SK-N-MC (cell line): ENCODE measurements at places on chromosomes 6 and 20.

- DNase-seq, result no peak
Observed at GRCh38 chr6:114376611-114377175, 33.9 kb upstream of the HS3ST5 start.

DNA sequence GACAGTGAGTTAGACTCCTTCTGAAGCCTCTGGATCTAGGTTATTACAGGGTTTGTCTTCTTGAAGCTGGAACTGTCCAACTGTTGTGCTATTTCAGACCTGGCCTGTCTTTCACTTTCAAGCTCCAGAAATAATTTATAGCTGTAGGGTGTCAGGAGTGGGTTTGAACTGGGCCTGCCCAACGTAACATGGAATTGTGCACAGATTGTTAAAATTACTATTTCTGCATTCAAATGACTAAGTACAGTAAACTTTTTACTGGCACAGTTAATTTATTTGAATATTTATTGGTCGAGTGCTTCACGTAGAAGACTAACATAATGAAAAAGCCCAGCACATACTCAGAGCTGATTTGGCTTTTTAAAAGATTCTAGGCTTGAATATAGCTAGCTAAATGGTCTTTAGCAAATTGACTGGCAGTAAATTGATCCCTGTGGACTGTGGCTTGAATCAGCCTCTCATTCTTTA is 74.3 kb downstream of the ARID1B start:
- DNase-seq, result no peak

- DNase-seq, result no peak
Observed at GRCh38 chr20:32449057-32449889, 91.1 kb downstream of the ASXL1 start.

DNA sequence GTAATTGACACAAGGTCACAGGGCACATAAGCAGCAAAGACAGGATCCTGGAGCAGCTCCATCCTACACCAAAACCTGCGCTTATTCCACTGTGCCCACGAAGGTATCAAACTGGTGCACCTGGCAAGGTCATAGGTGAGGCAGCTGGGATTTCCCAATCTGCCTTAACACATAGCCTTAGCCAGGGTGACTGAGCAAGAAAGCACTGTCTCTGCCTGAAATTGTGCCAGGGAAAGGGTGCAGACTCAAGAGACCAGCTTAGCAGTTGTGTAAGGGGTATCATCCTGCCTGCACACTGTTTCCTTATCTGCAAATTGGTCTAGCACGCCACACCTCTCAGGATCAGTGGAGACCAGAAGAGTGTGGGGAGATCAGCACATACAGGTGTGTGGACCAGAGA is 82.8 kb downstream of the MAFB start:
- DNase-seq, result no peak

DNA sequence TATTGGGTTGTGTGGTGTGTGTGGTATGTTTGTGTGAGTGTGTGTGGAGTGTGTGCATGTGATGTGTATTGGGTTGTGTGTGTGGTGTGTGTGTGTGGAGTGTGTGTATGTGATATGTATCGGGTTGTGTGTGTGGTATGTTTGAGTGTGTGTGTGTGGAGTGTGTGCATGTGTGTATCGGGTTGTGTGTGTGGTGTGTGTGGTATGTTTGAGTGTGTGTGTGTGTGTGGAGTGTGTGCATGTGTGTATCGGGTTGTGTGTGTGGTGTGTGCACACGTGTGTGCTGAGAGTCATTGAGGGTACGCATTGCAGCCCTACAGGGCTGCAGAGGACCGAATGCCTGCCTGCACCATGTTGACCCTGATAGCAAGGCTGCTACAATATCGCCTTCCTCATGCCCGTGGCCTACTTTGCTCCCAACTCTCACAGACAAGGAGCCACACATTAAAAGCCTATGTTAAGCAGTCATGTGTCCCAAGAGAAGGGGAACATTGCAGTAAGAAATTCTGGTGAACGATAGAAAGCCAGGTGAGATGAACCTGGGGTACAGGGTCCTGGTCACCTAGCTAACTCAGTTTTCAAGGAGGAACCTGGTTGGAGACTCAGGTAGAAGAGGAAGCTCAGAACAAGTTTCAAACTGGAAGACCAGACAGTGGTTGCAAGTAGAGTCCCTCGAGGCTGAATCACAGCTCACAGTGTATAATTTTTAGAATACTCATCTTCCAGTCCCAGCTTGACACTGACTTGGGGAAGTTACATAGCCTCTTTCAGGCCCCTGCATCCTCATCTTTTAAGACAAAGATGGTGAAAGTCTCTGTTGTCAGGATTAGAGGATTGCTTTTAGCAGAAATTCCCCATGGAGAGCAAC is 45.7 kb upstream of the TMEM170B start:
- DNase-seq, result no peak

- DNase-seq, result no peak
Observed at GRCh38 chr6:151176911-151177770, 62.6 kb upstream of the AKAP12 start.

- DNase-seq, result no peak
Observed at GRCh38 chr20:17816804-17817587, 117.2 kb downstream of the BANF2 start.

DNA sequence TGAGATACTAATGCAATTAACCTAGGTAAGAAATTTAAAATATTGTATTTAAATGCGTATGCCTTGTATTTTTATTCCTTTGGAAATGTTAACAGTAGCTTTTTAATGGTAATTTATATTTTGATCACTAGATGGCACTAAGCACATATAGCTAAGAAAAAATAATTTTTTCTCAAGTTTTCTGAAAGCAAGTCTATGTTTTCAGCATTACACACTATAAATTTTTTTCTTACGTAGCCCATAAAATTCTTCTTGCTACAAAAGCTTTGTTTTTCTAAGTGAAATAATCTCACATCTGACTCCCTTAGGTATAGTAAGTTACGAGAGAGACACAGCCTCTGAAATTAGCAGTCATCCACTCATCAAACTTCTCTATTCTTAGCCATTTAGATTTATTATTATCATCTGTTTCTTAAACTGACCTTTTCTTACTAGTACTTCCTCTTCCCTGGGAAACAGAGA is 35.7 kb downstream of the TSPYL4 start:
- no peak for DNase-seq
